Chondrocyte (in vitro differentiated cells): ENCODE measurements at places on chromosomes 12 and 14.

- no peak for DNase-seq
Measured at GRCh38 chr12:19222558-19222957, 93.0 kb downstream of the PLEKHA5 start.

GRCh38 chr14:102965282-102965681 lies 42.8 kb downstream of the AMN start:
- DNase-seq, result no peak

DNA sequence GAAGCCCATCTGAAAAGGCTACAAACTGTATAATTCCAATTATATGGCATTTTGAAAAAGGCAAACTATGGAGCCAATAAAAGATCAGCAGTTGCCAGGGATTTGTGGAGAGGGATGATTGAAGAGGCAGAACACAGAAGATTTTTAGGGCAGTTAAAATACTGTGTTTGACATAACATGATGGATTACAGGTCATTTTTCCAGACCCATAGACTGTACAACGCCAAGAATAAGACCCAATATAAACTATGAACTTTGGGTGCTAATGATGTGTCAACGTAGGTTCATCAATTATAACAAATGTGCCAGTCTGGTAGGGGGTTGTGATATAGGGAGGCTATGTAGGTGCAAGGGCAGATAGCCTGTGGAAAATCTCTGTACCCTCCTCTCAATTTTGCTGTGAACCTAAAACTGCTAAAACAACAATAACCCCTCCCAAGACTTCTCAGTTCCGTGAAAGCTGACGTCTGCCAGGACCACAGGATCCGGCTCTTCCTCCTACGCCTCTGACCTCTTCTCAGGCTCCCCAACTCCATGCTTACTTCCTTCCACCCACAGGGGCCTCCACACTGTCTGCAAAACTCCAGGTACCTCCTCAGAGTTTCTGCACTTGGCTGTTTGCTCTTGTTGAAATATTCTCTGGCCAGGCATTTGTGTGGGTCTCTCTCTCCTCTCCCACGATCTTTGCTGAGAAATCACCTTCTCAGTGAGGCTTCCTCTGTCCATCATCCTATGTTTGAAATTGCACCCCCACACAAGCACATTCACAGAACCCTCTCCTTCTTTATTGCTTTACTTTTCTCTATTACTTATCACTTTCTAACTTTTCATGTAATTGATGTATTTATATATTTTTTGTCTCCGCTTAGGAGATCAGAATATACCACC lies 131.4 kb downstream of the BBS10 start:
- no peak for DNase-seq

DNA sequence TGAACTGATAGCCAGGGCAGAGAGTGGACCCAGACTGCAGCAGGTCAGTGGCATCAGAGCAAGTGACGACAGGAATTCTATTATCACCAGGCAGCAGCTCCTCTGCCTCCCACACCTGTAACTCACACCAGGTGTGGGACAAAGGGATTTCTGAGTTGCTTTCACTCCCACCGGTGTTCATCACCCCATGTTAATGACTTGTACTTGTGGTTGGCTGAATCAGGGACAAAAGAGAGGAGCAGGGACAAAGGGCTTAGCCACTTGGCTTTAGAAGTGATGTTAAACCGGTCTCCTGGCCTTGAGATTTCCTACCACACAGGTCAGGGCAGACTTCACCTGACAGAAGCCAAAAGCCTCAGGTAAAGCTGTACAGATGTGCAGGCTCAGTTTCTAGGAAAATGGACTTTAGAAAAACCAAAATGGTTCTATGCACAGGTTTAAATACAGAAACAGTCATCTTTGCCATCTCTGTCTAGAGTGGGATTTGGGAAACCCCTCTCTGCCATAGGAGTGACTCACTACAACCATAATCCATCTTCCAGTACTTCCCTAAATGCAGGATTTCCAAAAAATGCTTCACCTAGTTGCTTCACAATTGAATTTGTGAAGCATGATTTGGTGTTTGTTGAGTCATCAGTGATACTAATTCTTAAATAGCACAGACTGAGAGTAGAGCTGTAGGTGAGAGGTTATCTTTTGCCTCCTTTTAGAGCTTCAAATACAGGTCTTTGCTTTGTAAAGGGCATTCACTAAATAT lies 158.5 kb downstream of the PRKCH start:
- DNase-seq, result no peak

DNA sequence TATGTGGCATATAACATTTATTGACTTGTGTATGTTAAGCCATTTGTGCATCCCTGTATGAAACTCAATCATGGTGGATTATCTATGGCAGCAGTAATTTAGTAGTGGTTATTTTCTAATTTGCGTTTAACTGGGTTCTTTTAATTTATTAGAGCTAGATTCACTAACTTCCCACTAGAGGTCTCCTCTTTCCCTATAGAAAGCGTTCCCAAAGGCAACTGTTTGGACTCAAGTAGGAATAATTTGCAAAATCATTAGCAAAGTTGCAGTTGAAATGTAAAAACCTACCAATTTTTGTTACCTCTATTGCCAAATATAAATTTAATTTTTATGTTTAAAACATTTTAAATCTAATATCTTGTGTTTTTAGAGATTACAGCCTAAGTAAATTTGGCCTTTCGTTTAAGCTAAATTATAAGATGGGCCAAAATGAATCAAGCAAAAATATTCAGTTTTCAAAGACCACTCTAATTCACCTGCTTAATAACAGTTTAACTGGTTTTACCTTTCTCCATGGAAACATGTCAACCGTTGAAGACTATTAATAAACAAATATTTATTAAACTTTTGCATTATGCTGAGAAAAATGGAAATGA lies 6.0 kb downstream of the DMAC2L start:
- DNase-seq, result no peak

DNA sequence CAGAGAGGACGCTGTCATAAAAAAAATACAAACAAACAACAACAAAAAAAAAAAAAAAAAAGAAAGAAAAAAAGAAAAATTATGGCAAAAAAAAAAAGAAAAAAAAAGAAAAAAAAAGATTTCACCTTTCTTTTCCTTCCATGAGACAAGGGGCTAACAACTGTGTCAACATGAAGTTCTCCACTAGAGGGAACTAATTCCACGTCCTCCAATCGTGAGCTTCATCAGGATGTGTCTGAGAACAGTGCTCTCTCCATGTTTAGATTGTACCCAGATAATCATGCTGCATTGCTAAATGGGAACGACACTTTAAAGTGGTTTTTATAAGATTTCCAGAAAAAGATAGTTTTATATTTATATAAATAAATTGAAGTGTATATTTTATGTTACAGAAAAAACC lies 96.2 kb upstream of the PTPRB start:
- no peak for DNase-seq

GRCh38 chr12:20490213-20490612 lies 121.9 kb downstream of the PDE3A start:
- no peak for DNase-seq

GRCh38 chr12:113396828-113397496 lies 6.7 kb downstream of the SDS start:
- no peak for DNase-seq

DNA sequence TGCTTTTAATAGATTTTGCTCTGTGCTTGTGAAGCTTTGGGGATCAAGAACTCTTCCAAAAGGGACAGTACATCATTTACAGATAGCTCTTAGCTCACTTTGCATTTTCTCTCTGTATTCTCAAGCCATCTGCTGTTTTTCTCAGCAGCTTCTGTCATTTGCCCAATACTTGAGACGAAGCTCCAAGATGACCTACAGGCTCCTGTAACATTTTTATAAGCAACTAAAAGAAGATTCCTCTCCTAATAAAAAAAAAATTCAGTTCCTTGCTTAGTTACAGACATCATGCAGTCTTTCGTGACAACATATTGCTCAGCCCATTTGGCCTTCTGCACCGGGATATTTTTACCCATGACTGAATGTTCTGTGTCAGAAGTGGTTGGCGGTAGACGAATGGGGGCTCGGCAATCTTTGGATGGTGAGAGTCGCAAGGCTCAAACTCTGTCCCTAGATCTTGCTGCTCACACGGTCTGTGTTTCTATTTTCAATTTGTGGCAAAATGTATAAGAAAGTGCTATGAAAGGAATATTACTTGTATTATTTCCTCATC lies 215.6 kb downstream of the FSCB start:
- DNase-seq, result no peak

GRCh38 chr14:54643696-54644176 lies 76.8 kb downstream of the SAMD4A start:
- no peak for DNase-seq
